ENCODE measurements at places on chromosomes 6 and 20.

DNA sequence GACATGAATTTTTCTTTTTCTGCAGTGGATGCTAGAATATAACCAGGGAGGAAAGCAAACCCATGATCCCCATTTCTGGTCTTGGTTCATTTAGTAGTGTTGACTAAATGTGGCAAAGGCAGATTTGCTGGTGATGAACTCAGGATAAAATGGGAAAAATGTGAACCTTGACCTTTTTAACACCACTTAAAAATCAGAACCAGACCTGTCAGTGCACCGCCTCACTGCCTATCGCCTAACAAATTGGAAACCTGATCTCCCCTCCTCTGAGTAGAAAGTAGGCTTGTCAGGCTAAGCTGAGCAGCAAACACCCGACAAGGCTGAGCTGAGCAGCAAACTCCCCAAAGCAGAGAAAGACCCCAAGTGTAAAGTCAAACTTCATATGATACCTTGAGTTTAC lies 254.8 kb downstream of the FOXC1 start:
- DNase-seq = no peak

- no peak for DNase-seq
Measured at GRCh38 chr20:31604567-31605030, 490 bp upstream of the ID1 start.

GRCh38 chr6:137475103-137475502 lies 19.1 kb downstream of the OLIG3 start:
- no peak for DNase-seq

DNA sequence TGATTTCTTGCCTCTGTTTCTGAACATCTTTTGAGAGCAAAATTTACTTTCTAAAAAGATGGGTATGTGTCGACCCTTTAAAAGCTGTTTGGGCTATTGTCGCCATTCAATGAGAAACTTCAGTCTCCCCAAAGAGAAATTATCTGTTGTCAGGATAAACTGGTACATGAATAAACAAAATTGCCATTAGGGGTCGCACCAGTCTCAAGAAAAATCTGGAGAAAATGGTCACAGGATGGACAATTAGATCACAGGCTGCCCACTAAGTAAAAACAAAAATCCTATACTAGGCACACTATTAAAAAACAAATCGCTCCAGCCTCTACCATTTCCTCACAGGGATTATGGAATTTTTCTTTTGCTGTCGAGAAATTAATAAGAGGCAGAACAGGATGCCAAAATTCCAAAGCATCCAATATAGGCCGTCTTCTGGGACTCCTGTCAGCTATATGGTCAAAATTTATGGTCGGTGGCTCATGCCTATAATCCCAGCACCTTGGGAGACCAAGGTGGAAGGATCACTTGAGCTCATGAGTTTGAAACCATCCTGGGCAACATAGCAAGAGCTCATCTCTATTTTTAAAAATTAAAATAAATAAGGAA lies 5.5 kb upstream of the HLA-E start:
- DNase-seq = no peak

DNA sequence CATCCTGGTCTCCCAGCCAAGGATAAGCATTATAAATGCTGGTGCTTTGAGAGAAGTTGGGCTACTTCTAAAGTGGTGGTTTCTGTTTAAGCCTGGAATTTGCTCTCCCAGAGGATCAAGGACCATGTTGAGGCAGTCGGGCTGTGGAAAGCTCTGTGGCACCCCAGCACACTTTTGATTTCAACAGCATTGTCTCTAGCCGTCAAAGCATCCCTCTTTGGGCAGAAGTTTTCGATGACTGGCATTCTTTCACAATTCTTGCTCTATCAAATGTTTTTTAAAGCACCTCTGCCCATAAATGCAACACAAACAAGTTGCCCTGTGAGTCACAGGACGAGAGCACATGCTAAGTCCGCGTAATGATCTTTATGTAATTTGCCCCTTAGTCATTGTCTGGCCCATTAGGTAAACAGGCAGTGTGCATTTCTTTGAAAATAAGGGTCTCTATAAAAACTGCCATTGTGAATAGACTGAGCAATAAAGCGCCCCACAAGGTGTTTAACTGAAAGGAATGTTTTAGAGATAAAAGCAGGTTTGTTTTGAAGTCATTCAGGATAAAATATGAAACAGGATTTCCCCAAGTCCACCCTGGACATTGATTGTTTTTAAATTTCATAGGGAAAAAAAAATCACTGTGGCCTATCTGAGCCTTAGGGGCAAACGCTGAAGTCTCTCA lies 44.7 kb upstream of the FOXQ1 start:
- DNase-seq = no peak

DNA sequence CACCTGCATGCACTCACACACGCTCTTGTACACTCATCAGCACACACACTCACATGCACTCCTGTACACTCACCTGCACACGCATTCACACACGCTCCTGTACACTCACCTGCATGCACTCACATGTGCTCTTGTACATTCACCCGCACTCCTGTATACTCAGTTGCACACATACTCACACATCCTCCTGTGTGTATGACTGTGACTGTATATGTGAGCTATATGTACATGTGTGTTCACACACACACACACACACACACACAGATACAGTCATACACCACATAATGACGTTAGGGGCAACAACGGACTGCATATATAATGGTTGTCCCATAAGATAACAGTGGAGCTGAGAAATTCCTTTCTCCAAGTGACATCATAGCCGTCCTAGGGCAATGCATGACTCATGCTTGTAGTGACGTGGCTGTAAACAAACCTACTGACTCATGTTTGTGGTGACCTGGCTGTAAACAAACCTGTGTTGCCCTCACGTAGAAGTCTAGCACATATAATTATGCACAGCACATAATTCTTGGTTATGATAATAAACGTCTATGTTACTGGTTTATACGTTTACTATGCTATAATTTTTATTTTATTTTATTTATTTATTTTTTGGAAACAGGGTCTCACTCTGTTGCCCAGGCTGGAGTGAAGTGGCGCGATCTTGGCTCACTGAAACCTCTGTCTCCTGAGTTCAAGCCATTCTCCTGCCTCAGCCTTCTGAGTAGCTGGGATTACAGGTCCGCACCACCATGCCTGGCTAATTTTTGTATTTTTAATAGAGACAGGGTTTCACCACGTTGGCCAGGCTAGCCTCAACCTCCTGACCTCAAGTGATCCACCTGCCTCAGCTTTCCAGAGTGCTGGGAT lies 22.8 kb upstream of the TAF4 start:
- DNase-seq = no peak

DNA sequence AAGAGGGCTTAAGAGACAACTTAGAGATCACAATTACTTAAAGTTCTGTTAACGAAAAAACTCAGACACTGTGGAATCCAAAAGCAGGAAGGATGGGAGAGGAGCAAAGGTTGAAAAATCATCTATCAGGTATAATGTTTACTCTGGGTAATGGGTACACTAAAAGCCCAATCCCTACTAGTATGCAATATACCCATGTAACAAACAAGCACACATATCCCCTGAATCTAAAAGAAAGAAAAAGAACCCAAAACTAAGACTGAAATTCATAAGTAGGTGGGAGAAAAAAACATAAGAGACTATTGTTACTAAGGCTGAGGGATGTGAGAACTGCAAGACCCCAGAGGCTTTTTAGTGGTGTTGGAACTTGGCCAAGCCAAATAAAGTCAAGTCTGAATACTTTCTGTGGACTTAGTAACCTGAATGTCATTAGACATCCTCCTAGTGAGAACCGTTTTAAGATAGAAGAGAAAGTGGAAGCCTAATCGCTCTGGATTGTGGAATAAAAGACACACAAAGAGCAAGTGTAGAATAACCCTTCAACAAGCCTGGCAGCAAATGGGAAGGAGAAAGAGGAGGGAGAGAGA lies 189.4 kb upstream of the RNF217 start:
- DNase-seq = no peak

GRCh38 chr6:150876598-150876997 lies 11.1 kb downstream of the MTHFD1L start:
- DNase-seq = no peak

DNA sequence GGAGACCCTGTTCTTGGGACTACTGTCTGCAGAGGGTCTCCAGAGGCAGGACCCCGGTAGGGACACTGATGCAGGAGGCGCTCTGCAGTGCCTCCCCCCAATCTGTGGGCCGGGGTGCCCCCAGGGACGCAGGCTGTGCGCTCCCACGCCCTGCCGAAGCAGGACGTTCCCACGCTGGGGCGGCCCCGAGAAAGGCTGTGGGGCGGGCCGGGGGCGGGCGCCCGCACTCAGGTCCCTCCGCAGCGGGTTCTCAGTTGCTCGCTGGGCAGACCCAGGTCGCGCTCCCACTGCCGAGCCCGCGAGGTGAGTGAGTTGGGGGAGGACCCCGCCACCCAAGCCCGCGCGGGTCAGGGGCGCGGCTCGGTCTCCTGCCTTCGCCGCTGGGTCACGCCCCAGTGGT lies at the start of gene COX4I2:
TSS of gene COX4I2 (plus strand) at position 253 of the 400 bp plus-strand sequence. CDS start 1,106 bp downstream, outside the sequence.
- no peak for DNase-seq

DNA sequence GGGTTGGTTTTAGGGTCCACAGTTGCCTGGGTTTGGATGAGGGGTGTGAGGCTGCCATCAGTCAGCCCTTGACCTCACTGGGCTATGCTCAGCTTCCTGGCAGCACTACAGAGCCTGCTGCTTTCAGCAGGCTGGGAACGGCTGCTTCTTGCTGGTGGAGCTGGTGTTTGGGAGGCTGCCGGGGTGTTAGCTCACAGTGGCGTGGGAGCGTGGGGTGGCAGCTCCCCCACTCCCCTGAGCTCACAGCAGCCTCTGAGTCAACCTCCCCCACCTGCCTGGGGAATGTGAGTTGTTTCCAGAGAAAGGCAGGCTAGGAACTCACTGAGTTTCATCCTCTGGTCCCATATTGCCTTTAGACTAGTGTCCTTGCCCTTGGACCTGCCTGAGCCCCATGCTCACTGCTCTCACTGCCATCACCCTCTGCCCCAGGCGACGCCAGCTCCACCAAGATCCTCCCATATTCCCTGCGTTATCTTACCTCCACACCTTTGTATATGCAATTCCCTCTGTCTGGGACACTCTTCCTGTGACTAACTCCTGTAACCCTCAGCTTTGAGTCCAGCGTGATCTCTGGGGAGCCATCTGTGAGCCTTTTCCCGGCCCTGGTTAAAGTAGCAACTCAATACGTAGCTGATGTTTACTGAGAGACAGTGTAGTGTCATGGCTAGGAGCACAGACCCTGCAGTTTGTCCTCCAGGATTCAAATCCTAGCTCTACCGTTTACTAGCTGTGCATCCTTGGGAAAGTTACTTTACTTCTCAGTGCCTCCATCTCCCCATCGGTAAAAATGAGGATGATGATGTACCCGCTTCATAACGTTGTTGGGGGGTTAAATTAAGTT lies 34.8 kb downstream of the PPP1R16B start:
- DNase-seq = no peak

GRCh38 chr6:149901444-149902140 lies 3.7 kb upstream of the RAET1E start:
- no peak for DNase-seq

GRCh38 chr20:13216533-13216932 lies 4.5 kb upstream of the ISM1 start:
- no peak for DNase-seq

DNA sequence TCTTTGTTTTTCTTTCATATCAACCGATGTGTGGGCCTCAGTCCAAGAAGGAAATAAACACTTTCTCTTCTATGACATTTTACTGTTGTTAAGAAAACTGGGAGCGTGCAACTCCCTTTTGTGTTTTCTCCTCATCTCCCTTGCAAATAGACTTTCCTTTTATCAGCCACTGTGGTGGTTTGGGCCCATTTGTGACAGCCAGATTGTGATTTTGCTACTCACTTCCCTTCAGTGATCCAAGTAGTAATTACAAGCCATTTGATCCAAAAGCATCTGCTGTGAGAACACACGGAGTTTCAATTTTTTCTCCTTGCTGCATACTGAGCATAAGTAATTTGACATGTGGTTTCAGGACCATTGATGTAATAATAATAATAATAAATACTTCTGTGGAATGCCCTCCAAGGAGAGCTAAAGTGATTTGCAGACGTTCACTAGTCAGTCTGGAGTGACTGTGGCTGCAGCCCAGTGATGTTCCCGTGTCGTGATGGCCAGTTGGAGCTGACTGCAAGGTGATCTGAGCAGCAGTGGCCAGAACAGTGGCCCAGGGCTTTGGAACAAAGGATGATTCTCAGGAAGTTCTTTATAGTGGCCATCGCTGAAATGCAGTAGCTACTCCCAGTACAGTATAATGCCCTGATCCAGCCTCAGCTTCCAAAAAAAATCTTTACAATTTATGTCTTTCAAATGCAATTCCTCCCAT lies 91.9 kb upstream of the CLDN20 start:
- no peak for DNase-seq

DNA sequence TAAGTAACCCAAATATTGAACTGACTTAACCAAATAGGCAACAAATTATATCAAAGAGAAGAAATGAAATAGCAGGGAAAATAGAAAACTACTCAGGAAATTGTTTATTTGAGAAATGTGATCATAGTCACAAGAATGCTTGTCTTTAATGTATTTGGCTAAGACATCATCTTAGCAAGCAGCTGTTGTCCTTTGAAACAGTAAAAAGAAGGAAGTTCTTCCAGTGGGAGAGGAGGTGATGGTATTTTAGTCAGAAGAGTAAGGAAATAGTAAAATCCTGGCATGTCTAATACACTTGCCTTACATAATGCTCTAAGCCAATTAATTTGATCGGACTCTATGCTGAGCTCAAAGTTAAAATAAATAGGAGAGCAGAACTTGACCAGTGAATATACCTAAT lies 126.5 kb downstream of the EPM2A start:
- DNase-seq = no peak

DNA sequence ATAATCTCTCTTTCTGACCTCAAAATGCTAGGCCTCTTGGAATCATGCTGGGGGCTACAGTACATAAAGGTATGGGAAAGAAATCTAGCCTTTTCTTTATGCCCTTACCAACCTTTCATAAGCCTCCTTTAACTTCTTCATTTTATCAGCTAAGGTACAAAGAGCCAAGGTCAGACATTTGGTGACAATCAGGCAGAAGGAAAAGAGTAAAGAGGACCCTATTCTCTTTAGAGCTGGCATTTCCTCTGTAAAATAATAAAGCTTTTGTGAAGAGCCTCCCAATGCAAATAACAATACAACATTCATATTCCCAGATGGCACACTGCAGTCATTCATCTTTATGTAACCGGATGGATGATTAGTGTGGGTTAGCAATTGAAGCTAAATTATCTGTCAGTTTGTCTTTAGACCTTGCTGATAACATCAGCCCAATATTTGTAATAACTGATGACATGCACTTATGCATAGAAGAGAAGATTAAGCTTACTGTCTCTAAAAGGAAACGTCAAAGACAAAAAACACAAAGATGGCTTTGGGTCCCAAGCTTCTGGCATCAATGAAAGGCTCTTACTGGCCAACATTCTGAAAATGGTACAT lies 163.1 kb downstream of the IBTK start:
- peak; percentile 82 for DNase-seq

DNA sequence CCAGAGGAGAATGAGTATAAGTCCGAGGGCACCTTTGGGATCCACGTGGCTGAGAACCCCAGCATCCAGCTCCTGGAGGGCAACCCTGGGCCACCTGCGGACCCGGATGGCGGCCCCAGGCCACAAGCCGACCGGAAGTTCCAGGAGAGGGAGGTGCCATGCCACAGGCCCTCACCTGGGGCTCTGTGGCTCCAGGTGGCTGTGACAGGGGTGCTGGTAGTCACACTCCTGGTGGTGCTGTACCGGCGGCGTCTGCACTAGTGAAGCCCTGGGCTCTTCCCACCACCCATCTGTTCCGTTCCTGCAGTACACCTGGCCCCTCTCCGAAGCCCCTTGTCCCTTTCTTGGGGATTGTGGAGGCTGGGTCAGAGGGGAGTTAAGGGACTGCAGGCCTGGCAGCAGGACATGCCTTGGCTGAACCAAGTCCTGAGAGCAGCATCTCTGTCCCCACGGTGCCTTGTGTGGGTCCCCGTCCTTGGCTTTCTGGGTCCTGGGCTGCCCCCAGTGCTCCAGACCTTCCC lies 19.3 kb downstream of the MAVS start:
- no peak for DNase-seq

GRCh38 chr20:50915424-50915823 lies 15.8 kb downstream of the ADNP start:
- no peak for DNase-seq

Measured in DMS153 (cell line).